ENCODE measurements at places on chromosomes 2 and 18. TPM values are rescaled to one million over a fixed set of nuclear protein-coding genes. Genes with fewer than 3 reads are reported as not detected.

DNA sequence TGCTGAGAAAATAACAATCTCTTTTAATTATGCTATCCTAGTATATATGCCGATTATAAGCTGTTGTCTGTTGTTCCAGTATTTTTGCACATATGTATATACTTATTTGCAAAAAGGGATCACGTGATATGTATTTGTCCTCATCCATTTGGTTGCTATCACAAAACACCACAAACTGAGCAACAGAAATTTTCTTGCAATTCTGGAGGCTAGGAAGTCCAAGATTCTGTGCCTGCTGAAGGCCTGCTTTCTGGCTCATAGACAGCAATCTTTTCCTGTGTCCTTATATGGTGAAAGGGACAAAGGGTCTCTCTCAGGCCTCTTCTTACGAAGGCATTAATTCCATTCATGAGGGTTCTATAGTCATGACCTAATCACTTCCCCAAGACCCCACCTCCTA is 186.5 kb downstream of the LPIN1 start:
- H3K4me1 ChIP-seq: no peaks in the 10 kb centered on the region
- H3K36me3 ChIP-seq: no peaks in the 10 kb centered on the region
- no peak for DNase-seq

DNA sequence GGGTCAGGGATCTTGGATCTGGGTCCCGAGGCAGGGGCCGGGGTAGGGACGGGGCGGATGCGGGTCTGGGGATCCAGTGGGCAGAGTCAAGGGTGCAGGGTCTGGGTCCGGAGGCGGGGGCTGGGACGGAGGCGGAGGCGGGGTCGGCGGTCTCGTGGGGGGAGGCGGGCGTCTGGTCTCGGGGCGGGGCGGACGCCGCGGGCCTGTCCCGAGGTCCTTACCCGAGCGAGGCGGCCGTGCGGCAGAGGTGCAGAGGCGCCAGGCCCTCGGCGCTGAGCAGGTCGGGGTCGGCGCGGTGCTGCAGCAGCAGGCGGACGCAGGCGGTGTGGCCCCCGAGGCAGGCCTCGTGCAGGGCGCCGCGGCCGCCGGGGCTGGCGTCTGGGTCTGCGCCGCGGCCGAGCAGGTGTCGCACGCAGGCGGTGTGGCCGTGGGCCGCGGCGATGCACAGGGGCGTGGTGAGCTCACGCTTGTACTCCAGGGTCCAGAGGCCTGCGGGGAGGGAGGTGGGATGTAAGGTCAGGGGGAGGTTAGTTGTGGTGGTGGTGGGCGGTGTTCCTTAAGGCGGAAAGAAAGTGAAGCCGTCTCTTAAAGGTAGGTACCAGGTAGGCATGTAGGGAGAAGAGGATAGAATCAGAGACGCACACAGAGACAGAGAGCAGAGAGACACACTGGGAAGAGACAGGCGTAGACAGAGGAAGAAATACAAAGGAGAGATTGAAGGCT is 26.6 kb downstream of the ASB18 start:
- DNase-seq: no peak
- H3K4me1 ChIP-seq: peaks cover 4% of the 10 kb centered on the region
- no peaks in the 10 kb centered on the region for H3K36me3 ChIP-seq
- no peak overlapping the region for H3K27ac ChIP-seq
- H3K27me3 ChIP-seq: no peaks in the 10 kb centered on the region

GRCh38 chr2:101007415-101008345 is 5.6 kb downstream of the RPL31 start:
- DNase-seq: no peak
- H3K27me3 ChIP-seq: no peaks in the 10 kb centered on the region
- no peak overlapping the region for H3K27ac ChIP-seq
- H3K36me3 ChIP-seq: peaks cover 44% of the 10 kb centered on the region

The IAH1 gene
- total RNA-seq: 53.6 TPM

GRCh38 chr2:197673606-197674005 is 1.8 kb downstream of the RFTN2 start:
- peaks cover 22% of the 10 kb centered on the region for H3K4me1 ChIP-seq
- no peak for DNase-seq
- no peaks in the 10 kb centered on the region for H3K36me3 ChIP-seq
- H3K27me3 ChIP-seq: no peaks in the 10 kb centered on the region
- no peak overlapping the region for H3K27ac ChIP-seq

DNA sequence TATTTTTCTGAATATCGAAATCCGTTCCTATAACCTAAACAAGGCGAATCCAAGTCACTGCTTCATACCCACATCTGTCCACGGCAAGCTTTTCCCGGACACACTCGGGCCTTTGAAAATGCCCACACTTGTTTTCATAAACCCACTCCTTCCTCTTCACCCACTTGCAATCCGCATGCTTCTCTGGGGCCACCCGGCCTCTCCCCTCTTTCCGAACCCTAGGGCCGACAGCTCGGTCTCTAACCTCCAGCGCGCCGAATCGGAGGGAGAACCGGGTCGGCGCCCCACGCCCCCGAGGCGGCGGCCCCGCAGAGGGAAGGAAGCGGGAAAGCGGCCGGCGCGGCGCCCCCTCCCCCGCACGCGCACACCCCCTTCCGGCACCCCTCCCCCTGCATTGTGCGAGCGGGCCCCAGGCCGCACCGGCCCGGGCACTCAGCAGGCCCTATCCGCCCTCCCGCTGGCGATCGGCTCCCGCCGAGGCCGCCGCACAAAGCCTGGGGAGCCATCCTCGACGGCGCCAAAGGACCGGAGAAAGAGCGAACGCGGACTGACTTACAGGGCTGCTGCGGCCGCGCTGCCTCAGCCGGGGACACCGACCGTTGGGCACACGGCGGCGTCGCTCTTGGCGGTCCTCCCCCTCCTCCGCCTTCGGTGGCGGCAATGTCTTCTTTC is 467 bp downstream of the PUM2 start:
- no peak for DNase-seq
- H3K4me1 ChIP-seq: peaks cover 27% of the 10 kb centered on the region
- peak overlapping the region; percentile 83 for H3K4me3 ChIP-seq
- H3K27me3 ChIP-seq: no peaks in the 10 kb centered on the region
- H3K27ac ChIP-seq: peak overlapping the region; percentile 97

The ALK gene
- total RNA-seq: not detected

GRCh38 chr2:134581877-134582546 is 136.8 kb downstream of the TMEM163 start:
- no peaks in the 10 kb centered on the region for H3K36me3 ChIP-seq
- DNase-seq: no peak
- no peaks in the 10 kb centered on the region for H3K4me1 ChIP-seq
- H3K27me3 ChIP-seq: no peaks in the 10 kb centered on the region
- H3K27ac ChIP-seq: no peak overlapping the region
- no peak overlapping the region for H3K4me3 ChIP-seq

DNA sequence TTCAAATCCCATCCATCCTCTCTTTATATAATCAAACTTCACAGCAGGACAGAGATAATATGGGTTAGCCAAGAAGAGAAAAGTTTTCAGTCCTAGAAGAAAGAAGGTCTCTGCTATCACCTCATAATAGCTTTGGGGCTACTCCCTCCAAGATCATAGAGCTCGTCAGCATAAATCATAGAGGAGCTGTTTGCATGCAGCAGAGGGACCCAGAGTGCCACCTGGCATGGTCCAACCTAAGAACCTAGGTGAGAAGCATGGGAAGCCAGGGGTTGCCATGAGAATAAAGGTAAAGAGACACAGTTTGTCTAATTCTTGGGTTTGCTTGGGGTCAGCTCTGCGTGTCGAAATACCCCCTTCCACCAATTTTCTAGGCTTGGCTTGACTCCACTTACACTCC is 87.1 kb upstream of the CYP1B1 start:
- no peak overlapping the region for H3K4me3 ChIP-seq
- DNase-seq: no peak
- H3K27ac ChIP-seq: no peak overlapping the region
- no peaks in the 10 kb centered on the region for H3K27me3 ChIP-seq
- H3K36me3 ChIP-seq: no peaks in the 10 kb centered on the region
